OCI-M1 (cell line): ENCODE measurements at places on chromosomes 12 and 14.

DNA sequence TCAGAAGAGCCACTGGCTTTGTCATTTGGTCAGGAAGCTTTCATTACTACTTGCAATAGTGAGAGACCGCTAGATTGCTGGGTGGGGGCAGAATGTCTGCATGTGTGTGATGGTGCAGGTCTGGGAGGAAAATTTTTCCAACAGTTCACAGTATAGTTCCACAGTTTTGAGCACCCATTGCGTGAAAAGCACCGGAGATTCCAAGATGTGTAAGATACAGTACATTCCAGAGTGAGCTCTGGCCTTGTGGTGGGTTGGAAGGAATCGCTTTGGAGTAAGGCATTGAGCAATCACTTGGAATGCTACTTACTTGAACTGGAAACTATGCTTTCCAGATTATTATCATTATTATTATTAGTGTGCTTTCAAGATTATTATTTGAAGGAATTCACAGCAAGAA is 47.6 kb upstream of the FRMD6 start:
- DNase-seq, result no peak

- peak; percentile 27 for DNase-seq
Measured at GRCh38 chr14:59254146-59254910, 65.9 kb downstream of the DAAM1 start.

DNA sequence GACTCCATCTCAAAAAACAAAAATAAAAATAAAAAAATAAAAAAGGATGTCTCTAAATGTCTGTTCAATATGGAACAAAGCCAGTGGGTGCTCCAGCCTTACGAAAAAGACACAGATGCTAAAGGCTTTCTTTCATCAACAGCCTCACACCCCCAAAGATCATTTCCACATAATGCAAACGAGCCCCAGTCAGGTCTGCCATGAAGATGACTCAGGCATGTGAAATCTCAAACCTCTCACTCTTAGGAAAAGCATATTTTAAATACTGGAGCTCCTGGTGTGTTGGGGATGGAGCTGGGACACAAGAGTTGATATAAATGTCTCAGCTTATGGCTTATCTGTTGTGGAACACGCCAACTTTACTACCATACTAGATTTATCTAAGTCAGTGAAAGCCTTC is 49.9 kb upstream of the PLXNC1 start:
- DNase-seq, result peak; percentile 65

GRCh38 chr12:132167611-132168310 is 23.5 kb downstream of the NOC4L start:
- DNase-seq, result peak; percentile 9

GRCh38 chr12:68042212-68042699 is 53.0 kb downstream of the IFNG-AS1 start:
- DNase-seq, result peak; percentile 66

DNA sequence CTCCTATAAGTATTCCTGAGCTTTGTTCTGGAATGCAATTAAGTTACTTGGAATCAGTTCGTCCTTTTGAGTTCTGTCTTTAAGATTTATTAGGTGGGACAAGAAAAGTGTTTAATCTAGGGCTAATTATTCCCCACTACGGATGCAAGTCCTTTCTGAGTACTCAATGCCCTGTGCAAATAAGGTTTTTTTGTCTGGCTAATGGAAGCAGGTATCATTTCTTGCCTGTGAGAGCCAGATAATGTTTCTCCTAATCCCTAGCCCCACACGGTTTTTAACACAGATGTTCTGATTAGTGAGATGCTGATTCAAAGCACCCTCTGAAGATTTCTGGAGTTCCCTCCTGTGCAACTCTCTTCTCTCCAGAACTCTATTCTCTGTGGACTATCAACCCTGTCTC is 296.6 kb upstream of the PRICKLE1 start:
- DNase-seq, result no peak

GRCh38 chr12:114876968-114877680 is 193.1 kb upstream of the TBX3 start:
- DNase-seq, result no peak

- DNase-seq, result no peak
Measured at GRCh38 chr12:115869604-115870003, 407.9 kb downstream of the MED13L start.

- no peak for DNase-seq
Measured at GRCh38 chr12:56011509-56012090, 9.2 kb upstream of the IKZF4 start.

DNA sequence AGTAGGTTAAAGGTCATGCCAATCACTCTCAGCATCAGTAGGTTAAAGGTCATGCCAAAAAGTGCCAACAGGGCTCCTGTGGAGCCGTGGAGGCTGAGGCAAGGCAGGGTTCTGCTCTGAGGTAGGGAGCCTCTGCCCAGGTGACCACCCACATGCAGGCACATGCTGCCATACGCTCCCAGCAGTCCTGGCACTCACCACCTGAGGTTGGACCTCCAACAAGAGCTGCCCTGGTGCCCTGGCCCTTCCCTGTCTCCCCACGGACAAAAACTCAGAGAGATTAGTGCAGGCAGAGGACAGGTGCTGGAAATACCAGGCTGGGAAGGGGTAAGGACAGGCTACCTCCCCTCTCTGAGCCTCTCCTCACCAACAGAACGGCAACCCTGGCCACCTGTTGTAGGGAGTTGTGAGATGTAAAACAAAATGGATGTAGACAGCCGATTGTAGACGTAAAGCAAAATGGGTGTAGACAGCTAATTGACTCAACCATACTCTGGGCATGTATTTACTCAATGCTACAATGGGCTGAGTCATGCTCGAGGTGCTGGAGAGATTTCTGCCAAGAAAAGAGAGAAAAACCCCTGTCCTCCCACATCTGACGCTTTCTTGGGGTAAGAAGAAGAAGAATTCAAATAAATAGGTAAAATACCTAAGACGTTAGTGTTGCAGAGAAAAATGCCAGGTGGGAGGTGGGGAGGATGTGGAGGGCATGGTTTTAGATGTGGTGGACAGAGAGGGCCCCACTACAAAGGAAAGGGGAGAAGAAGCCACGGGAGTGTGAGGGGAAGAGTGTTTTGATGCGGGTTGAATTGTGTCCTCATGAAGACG is 32.4 kb downstream of the LTBP2 start:
- no peak for DNase-seq

DNA sequence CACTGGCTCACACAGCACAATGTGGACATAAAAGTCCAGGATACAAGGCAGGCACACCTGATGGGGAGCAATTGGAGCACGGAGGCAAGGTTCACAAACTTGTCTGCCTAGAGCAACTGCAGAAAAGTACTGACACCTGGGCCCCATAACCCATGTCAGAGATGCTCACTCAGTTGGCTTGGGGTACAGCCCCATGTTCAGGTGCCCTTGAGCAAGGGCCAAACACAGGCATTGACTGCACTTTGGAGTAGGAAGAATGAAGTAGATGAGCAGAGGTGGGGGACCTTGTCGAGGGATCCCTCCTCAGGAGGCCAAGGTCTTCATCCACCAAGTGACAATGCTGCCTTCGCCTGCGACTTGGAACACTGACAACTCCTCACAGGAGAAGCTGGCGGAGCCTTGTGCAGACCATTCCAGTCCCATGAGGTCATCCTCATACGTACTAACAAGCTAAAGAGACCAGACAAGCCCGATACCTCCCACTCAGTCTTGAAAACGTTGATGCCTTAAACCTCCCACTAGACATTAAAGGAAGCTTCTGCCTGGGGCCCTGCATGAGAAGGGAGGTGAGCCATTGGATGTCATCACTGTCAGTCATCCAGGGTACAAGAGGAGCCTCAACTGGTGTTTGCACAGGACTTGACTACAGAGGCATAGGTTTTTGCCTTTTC is 42.5 kb upstream of the C14orf180 start:
- no peak for DNase-seq

GRCh38 chr12:54988402-54989054 is 4.0 kb upstream of the TESPA1 start:
- peak; percentile 88 for DNase-seq
